ENCODE measurements at places on chromosomes 2 and 18.
A peak's percentile ranks its signal among the peaks of the same experiment; 100 is the strongest.

DNA sequence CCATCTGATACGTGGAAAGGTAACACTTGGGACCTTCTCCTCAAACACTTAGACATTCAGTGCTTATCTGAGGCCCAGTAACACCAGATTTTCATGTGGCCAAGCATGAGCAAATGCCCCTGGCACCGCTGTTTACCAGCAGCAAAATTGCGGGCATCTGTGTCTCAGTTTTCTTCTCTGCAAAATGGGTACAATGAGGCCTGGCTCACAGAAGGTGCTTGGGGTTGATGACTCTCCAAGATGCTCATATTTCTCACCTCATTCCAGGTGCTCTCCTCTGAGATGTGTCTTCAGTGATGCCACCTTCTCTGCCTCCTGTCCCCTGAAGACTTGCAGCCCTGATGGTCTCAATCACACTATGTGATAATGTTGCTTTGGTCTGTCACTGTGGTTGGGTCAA lies 321.7 kb downstream of the TSN start:
- no peak for DNase-seq

DNA sequence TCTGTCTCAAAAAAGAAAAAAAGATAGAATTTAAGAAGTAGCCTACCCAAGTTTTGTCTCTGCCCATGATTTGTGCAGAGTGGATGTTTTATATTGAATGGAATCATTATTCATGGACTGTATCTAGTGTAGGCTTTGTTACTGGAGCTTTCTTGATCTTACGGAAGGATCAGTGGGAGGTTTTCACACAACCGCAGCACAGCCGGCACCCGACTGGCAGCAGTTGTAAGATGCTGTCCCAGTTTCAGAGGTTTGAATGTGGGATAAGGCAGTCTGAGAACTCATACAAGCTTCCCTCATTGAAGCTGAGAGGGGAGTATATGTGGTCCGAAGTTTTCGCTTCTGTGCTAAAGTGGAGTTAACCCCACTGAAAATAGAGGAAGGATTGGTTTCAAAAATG lies 19.7 kb upstream of the SAG start:
- peak; percentile 35 for DNase-seq

DNA sequence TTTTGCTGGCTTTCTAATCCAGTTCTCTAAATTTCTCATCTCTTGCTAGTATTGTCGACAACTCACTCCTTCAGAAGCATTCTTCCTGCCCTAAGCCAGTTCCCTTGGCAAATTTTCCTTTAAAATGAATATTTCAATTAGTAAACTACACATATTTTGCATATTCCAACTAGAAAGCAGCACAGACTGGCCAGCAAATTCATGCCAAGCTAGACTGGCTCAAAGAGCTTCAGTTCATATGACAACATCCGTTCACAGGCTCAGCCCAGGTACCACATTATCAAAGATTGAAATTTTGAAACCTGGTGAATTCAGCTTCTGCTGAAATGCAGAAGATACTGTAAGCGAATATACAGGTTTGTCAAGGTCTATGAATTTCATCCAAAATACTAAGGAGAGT lies 64.5 kb downstream of the AFF3 start:
- DNase-seq = no peak

- peak; percentile 16 for DNase-seq
These were observed 136.2 kb upstream of the RASGRP3 start for GRCh38 chr2:33340280-33340679.

DNA sequence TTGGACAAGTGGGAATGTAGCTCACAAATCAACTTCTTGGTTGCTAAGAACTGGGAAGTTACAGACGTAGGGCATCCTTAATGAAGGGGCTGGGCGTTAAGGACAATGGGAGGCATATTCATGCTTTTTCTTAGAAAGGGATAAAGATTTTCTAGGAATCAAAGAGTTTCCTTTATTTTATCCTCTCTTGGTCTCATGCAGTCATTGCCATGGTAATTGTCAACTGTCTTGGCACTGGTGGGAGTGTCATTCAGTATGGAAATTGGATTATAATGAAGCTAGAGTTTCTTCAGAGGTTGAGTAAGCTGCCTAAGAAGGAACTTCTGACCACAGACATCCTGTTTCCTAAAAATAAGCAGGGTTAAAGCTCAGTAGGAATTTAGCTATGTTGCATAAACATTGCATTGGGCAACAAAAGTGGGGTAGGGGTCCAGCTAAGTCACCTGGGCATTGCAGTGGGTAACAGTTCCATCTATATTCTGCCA lies 114.0 kb downstream of the LYPD6B start:
- DNase-seq = peak; percentile 14

- no peak for DNase-seq
These were observed 84.4 kb downstream of the ZNF532 start for GRCh38 chr18:58949031-58949430.

GRCh38 chr2:27940090-27940671 lies 49.7 kb downstream of the BABAM2 start:
- no peak for DNase-seq

DNA sequence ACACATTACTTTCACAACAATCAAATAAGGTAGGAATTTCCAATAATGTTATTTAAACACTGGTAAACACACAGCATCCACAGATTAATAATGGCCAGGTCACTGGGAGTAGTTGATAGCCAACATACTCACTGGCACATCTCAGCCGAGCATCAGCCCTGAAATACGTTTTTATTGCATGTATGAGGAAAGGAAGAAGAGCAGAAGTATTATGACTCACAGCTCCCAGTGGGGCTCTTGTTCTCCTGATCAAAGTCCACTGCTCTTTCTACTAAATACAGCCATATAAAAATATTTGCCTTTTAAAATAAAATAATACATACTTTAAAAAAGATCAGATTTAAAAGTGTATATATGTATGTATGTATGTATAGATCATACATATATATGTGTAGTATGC lies 999.6 kb downstream of the SUCLG1 start:
- no peak for DNase-seq

DNA sequence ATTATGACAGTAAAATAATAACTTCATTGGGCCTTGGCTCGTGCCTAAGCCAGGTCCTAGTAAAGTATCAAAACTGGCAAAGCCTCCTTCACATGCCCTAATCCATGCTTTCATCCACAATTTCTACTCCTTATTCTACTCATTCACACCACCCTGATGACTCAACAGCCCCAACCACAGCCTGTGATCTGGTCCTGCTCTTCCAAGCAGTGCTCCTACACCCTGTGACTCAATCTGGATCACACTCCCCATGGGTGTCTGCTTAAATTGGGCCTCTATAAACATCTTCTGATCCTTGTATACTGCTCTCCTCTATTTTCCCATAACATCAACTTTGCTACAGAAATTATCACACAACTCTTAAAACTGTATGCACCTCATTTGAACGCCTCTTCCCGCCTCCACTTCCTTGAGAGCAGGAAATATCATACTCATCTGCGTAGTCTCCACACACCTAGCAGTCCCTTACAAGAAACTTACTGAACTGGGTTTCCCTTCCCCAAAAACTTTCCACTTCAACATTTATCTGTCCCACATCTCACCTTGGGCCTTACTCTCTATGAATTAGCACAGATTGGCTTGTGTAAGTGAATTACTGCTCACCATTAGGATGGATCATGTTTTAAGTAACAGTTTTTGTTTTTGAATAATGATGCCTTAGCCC lies 15.9 kb downstream of the GTF3C3 start:
- DNase-seq = no peak

DNA sequence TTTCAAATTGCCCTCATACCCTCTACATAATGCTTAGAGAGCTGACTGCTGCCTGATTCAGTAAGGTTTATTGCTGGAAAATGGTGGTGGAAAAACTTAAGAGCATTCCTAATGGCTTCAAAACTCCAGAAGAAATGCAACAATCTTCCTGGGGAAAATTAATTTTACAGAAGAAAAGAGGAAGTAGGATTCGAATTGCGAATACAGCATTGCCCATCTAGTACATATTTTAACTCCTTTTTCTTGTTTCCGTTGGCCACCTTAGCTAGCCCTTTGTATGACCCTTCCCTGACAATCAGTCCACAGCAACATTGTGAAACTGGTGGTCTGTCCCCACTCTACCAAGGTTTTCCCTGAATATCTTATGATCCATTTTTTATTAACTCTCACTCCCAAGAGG lies 224.7 kb downstream of the MTX2 start:
- DNase-seq = no peak

DNA sequence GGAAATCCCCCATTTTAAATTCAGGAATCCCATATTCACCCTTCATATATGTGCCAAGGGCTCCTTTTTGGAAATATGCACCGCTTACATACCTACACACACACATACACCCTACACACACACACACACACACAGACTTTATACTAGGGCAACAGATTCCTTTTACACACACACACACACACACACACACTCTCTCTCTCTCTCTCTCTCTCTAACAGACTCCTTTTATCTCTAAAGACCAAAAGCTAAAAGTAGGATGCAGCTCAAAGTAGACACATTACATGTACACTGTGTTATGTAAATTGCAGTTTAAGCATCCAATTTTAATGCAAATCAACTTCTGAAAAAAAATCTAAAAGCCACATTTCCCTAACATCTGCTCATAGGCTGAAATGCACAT lies 130.9 kb upstream of the CAPN13 start:
- DNase-seq = no peak

GRCh38 chr2:217466104-217466503 lies 536.7 kb downstream of the TNS1 start:
- no peak for DNase-seq

DNA sequence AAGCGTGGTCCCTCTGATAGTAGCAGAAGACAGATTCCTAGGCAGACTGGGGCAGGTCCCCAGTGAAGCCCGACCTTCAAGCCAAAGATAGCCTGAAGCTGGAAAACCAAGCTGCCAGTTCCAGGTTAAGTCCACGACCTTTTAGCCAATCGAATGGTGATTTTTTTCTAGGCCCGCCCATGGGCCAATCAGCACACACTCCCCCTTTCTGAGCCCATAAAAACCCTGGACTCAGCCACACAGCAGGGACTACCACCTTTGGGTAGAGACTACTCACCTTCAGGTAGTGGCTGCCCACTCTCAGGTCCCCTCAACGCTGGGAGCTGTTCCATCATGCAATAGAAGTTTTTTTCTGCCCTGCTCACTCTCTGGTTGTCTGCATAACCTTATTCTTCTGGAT lies 14.5 kb upstream of the ADI1 start:
- DNase-seq = no peak

DNA sequence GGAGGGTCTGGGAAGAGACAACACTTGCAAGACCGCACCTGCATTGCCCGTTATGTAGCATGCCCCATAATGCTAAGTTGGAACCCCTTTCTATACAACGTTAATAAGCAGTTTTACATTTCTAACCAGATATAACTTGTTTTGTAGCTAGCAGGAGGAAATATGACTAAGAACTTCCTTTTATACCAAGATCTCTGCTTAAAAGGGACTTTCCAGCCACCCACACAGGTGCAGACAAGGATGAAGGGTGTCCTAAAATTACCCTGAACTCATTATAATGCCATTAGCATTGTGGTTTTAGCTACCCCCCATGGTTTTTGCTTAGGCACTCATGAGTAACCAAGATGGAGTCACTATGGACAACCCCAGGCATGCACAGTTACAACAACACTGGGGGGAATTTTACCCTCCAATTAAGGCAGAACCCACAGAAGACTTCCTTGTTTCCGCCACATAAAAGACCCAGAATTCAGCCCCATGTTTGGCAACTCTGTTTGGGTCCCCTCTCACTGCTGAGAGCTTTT lies 362.8 kb downstream of the CBLN2 start:
- DNase-seq = no peak

GRCh38 chr2:37769551-37769950 lies 98.1 kb upstream of the CDC42EP3 start:
- no peak for DNase-seq

DNA sequence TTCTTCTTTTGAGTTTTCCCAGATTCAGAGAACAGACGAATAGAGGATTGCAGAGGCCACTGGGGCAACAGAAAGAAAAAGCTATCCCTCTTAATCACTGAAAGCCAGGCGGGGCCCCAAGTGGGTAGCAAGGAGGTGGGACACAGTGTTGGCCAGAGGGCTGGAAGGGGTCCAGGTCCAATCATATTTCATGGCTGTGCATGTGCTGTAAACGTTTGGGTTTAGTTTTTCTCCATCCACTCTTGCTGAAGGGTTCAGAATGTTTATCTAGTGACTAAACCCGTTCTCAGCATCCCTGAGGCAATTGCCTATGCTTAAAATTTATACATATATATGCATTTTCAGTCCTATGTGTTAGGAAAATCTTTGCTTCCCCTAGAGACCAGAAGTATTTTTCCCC lies 99.4 kb upstream of the EPHA4 start:
- DNase-seq = no peak

DNA sequence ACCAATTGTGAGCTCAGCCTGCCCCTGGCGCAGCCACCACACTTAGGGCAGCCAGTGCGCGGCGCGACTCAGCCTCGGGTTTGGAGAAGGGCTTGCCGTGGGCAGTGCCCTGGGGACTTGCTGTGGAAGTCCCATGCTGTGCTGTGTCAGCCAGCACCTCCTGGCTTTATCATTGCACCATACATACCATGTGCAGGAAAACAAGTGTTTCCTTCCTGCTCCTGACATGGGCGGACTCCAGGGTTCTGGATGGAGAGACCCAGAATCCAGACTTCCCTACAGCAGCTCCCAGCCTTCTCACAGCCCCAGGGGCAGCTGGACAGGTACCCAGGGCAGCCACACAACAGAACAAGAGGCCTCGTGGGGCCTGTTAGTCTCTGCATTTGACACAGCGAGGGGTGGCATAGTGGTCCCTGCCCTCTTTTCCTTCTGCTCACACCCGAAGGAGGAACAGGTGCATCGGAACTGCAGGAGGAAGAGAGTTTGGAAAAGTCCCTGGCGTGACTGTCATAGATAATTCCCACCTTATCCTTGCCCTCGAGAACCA lies 54.2 kb downstream of the SDC1 start:
- DNase-seq = no peak

DNA sequence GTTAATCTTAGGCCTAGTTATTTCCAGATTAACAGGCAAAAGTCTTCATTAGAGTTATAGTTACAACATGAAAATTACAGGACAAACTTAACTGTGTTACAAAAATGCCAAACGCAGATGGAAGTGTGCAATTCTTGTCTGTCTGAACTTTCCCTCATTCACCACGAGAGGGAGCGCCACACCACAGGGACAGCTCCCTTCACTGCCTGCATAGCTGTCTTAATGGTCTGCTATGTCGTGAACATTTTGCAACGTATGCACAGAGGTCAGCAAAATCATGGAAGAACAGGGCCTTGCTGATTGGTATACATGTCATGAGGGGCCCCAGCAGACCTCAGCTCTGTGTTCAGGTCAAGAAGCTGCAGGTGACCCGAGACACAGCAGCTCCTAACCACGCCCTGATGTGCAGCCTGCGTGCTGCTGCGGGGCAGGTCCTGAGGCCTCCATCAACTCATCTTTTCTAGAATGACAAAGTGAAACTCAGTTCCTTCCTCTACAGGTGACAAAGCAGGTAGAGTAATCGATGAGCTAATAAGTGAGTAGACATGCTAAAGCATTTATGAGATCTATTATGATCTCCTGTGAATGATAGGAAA lies 78.8 kb upstream of the ATP8B1 start:
- peak; percentile 68 for DNase-seq

- peak; percentile 73 for DNase-seq
These were observed 2.4 kb downstream of the CTIF start for GRCh38 chr18:48541026-48541746.

Measured in globus pallidus (tissue), 1 donor.